NK-92 treated with Interleukin-12 subunit alpha and Interleukin-12 subunit beta, amount 100 ng/mL, for 24 hours (cell line): ENCODE measurements at places on chromosomes 4 and X.

- no peak for DNase-seq
These were observed 1.2 kb downstream of the C4orf50 start for GRCh38 chr4:6017030-6017429.

DNA sequence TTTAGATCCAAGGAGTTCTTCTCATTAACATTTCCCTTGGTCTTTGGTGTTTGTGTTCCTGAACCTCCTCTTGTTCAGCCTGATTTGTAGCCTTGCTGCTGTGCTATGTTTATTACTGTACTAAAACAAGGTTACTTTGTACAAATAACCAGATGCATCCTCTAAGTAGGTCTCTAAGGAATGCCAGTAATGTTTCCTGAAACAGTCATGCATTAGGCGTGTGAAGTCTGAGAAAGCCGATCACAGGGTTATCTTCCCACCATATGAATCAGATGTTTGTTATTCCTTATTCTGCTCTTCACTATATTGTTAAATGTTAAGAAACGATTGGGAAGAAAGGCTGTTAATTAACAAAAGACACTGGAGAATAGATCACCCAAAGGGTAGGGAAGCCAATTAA, 66.9 kb downstream of the GALNTL6 start:
- DNase-seq = no peak

GRCh38 chr4:71020611-71021010, 27.2 kb downstream of the DCK start:
- DNase-seq = no peak

GRCh38 chr4:3106339-3107186, 32.1 kb downstream of the HTT start:
- DNase-seq = peak; percentile 70

DNA sequence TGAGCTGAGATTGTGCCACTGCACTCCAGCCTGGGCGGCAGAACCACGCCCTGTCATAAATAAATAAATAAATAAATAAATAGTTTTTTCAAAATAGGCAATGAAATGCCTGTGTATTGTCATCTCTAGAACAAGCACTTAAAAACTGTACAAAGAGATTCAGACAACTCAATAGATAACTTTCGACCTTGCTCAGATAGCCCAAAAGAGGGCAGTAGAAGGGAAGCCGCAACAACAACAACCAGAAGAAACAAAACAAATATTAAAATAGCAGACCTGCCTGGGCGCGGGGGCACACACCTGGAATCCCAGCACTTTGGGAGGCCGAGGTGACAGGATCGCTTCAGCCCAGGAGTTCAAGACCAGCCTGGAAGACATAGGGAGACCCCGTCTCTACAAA, 9.4 kb upstream of the CLDN34 start:
- DNase-seq = no peak
